Activated CD8-positive, alpha-beta memory T cell treated with anti-CD3 and anti-CD28 coated beads for 48 hours (primary cell): ENCODE measurements at places on chromosomes 7 and 10.

- DNase-seq, result no peak
These were observed 44.9 kb downstream of the GNA12 start for GRCh38 chr7:2799253-2799652.

DNA sequence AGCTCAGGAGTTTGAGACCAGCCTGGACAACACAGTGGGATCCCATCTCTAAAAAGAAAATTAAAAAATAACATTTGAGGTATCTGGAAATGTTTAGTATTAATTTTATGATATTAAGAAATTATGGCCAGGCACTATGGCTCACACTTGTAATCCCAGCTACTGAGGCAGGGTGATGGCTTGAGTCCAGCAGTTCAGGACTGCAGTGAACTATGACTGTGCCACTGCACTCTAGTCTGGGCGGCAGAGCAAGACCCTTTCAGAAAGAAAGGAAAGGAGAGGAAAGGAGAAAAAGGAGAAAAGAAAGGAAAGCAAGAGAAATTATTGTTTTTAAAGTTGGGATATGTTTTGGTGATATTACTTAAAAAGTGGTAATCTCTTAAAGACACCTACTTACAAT lies 2.5 kb upstream of the CCDC186 start:
- DNase-seq, result no peak

DNA sequence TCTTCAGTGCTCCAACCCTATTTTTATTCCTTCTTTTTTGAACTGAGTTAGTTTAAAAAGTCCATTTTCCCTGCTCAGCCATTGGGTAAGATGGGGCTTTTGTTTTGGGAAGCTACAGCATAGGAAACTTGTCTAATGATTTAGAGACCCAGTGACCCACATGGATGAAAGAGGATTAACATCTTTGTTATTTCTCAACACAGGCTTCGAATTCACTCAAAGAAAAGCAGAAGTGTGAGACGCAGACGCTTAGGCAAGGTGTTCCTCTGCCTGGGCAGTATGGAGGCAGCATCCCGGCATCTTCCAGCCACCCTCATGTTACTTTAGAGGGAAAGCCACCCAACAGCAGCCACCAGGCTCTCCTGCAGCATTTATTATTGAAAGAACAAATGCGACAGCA lies 152.0 kb downstream of the HDAC9 start:
- no peak for DNase-seq

DNA sequence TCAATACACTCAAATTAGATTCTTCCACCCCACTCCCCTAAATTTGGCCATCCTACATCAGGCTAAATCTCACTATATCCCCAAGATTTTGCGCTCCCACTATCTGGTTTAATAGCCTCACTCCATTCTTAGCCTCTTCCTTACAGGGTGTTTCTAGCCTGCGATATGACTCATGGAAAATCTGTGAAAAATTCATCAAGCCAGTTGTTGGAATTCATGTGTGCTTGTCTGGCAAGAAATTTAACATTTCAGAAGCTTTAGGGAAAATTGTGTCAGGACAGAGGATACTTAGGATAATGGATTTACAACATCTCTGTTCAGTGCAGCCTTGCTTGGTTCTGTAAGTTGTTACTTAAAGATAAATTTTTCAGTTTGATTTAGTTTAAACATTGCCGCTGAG lies 1249.9 kb upstream of the AUTS2 start:
- no peak for DNase-seq

DNA sequence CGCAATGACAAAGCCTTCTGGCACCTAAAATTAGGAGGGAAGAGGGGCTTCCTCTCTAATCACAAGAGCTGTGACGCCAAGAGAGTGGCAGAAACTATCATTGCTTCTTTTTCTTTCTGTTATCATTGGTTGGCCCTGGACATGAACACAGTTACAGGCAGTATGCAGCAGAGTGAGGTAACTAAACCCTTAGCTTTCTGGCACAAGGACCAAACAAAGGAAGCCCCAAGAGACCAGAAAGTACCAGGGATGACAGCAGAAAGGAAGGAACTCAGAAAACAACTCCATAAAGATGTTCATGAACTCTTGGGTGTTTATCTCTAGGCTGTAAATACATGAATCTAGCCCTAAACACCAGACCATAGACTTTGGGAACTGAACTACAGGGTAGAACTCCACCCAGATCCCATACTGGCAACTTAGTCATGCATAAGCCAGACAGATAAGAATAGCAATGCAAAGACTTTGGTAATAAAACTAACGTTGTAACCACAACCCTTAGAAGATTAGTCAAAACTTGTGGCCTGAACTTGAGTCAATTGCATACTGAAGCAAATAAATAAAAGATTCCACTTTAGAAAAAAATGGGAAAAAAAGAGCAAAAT lies 195.7 kb upstream of the PTN start:
- DNase-seq, result no peak
